Caki2 (cell line): ENCODE measurements at places on chromosomes 16 and 17. TPM values are rescaled to one million over a fixed set of nuclear protein-coding genes. Genes with fewer than 3 reads are reported as not detected.

CSH2 gene
- not detected in 2 replicates for total RNA-seq

SLC13A2 gene
- not detected in 2 replicates for total RNA-seq

- DNase-seq: peak; percentile 44
These were observed 17.9 kb downstream of the UTP4 start for GRCh38 chr16:69150146-69150865.

- peak; percentile 8 for DNase-seq
These were observed 479 bp downstream of the IRX6 start for GRCh38 chr16:55324285-55325079.

GRCh38 chr17:32525122-32525521 is 38.3 kb downstream of the CDK5R1 start:
- DNase-seq: no peak

- DNase-seq: no peak
These were observed 3.5 kb upstream of the UQCC4 start for GRCh38 chr16:1424028-1424427.

GRCh38 chr17:48894886-48895285 is 2.3 kb downstream of the ATP5MC1 start:
- DNase-seq: no peak
